ENCODE measurements at places on chromosomes 3 and 15.

DNA sequence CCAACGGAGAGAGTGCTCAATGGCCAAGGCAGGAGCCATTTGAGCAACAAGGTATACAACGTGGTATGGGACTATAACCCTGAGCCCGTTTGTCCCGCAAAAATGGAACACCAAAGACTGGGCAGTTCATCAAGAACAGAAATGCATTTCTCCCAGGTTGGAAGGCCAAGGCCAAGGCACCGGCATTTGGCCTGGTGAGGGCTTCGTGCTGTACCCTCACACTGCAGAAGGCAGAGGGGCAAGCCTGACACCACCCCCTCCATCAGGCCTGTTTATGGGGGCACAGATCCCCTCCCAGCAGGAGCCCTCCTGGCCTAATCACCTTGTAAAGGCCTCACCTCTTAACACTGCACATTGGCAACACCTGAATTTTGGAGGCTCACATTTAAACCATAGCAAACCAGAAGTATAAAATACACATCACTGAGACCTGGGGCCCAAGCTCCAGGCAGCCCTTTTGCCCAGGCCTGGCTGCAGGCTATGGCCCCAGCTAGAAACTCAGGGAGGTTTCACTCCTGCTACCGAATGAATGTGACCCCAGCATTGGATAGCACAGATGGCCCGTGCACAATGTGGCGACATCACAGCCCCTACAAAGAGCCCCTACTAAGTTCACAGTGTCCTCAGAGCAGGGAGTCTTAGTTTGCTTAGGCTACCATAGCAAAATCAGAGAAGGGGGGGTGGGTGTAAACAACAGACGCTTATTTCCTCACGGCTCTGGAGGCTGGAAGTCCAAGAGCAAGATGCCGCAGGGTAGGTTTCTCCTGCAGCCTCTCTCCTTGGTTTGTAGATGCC lies 47.1 kb downstream of the KLF15 start:
- DNase-seq = no peak

GRCh38 chr3:147404800-147405230 lies 1.5 kb downstream of the ZIC4 start:
- peak; percentile 54 for DNase-seq

DNA sequence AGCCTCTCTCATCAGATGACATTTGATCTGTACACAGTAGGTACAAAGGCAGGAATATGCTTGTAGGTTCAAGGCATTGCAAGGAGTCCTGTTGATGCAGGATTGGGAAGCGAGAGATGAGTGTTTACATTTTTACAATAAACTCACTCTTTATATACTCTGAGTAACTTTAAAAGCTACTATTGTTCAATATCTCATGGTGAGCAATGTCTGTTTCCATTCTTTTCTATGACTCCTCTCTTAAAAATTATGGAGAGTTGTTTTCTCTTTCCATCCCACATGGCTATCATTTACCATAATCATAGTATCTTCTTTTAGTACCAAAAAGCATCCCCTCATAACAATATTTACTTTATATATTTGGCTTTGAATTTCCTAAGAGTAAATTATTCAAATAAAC lies 314.0 kb upstream of the CDIN1 start:
- no peak for DNase-seq

GRCh38 chr3:15528854-15529537 lies 7.5 kb upstream of the COLQ start:
- DNase-seq = no peak

DNA sequence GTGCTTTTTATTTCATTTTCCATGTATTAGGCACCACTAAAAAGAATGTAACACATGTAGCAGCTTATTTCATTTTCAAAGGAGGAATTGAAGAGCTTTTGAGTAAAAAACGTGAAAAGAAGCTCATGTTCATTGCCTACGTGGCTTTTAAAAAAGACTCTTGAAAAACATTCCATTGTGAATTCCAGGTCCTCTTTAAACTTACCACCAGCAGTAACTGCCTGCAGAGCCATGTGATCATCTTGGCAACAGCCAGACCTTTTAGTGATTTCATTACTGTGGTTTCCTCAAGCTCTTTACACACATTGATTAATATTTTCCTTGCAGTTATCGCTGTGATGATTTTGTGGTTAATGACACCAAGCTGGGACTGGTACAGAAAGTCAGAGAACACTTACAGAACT lies 43.8 kb upstream of the FBXL22 start:
- DNase-seq = no peak

- peak; percentile 23 for DNase-seq
Measured at GRCh38 chr3:194298331-194299227, 52.5 kb downstream of the CPN2 start.

DNA sequence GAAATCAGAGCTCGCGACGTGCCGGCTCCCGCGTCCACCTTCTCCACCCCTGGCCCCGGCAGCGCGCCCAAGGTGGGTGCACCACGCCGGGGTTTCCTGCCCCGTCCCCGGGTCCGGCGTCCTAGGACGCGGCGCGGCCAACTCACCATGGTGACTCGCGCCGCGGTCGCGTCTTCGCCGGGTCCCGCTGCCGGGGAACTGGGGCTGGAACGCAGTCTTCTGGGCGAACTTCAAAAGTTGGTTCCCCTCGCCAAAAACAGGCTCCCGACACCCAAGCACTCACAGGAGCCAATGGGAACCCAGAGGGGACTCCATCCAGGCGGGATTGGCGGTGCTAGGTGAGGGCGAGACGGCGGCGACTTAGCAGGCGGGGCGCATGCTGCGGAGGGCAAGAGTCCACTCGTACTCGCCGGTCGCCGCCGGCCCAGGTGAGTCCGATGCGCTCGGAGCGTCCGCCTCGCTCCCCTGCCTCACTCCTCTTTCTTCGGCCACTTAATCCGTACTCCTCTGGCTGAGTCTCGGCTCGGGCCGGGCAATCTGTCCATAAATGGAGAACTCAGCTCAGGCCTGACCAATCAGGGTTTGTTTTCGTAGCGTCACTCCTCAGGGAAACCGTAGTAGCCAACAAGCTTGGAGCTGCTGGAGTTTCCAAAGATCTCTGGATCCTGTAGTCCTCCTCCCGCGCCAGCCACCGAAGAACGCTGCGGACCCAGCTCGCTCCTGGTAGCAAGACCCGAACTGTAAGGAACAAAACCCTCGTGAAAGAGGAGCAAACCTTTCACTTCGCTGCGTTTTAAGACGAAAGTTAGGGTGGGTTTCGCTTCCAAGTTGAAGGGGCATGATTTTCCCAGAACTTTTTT lies at the start of gene MYO1E:
MYO1E (minus strand) TSS at position 520 of the 860 bp plus-strand sequence; CDS start at position 149, 371 bp downstream.
- DNase-seq = peak; percentile 94

DNA sequence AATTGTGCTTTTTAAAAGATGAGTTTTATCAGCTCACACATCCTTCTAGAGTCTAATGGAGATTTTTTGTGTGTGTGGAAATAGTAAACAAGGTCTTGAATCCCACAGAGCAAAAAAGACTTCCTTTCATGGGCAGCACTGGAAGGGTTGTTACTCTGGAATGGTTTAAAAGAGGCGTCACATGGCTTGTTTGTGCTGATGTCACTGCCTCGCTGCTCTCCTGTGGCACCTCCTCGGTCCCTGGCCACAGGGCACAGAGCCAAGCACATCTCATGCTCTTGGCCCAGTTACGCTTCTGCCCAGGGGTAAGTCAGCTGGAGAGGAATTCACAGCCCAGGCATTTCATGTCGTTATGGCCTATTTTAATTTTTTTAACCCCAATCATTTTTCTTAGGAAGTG lies 53.2 kb downstream of the PGPEP1L start:
- DNase-seq = no peak

GRCh38 chr3:15460891-15461531 lies 33.6 kb downstream of the EAF1 start:
- no peak for DNase-seq

DNA sequence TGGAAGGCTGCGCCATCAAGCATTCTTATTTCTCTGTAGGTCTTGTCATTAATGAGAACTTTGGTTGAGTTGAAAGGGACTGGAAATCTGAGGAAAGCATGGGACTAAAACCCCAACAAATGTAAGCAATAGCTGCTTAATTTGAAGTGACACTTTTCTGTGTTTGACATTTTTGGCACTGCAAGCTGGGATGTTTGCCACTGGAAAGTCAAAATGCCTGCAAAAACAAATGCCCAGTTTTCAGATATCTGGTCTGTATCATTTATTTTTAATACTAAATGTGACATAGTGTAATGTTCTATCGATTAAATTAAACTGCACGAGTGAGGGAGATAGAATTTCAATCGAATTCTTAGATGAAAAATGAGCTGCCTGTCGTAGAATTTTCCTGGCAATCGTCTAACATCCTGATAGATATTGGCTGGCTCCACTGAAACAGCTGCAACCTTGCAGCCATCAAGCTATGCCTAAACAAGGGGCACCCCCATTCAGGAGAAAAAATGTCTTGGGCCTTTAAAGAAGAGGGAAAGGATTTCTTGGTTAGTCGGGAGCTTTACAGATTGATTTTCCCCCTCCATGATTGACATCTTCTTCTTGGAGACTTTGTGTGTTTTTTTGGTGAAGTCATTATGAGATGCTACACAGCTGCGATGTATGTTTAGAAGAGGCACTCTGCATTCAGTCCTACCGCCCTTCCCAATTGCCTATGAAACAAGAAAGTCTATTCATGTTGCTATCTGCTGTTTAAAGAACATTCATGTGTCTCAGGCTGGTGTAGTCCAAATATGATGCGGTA lies 316.7 kb upstream of the TBL1XR1 start:
- DNase-seq = no peak

DNA sequence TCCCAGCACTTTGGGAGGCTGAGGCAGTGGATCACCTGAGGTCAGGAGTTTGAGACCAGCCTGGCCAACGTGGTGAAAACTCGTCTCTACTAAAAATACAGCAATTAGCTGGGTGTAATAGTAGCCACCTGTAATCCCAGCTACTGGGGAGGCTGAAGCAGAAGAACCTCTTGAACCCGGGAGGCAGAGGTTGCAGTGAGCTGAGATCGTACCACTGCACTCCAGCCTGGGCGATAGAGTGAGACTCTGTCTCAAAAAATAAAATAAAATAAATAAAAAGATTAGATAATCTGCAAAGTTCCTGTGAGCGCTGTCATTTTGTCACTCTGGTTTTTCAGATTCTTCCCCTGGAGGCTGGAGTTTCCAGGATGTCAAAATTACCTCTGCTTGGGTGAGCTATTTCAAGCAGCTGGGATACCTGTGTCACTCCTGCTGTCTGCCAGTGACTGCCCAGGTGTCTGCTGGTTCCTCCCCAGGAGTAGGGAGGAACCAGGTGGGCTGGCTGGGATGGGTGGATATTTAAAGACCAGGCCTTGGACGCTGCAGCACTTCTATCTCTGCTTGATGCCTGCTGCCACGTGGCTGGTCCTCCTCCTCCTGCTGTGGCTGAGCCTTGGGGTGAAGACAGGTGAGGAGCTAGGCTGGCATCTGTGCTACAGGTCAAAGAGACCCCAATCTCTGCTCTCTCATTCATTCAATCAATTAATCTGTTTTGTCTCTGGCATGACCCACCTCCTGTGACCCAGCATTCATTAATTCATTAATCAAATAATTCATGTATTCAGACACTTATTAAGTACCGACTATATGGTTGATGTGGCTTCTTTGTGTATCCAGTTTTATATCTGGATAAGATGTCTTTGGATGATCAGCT lies 19.5 kb upstream of the MUC20 start:
- DNase-seq = no peak

DNA sequence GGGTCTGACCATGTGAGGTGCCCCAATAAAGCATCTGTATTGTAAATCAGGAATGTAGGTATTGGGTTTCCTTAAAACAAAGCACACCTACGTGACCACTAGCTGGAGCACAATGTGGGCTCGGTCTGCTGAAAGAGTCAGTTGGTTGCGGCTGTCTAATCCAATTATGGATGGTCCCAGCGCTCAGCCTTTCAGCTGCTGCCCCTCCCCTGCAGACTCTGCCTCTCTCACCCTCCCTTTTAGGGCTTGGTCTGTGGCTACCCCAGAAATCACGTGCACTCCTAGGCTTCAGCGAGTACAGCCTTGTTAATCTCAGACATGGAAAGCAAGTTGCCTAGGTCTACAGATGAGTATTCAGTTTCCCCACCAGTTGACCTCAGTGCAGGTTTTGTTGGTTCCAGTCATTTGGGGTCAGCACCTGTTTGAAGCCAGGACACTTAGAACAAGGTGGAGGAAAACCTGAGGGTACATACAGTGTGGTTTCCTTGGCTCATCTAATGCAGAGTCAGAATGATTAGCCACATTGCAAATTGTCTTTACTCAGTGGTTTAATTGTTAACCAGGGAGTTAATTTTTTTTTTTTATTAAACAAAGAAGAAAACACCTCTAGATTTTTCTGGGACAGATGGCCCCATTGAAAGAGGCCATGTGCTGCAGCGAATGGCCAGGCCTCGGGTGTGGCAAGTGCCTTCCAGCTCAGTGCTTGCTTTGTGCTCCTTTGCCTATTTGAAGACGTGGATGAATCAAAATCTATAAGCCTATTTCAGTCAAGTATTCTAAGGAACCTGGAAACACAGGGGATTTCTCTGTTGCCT lies 137.7 kb downstream of the IGF1R start:
- DNase-seq = peak; percentile 89

DNA sequence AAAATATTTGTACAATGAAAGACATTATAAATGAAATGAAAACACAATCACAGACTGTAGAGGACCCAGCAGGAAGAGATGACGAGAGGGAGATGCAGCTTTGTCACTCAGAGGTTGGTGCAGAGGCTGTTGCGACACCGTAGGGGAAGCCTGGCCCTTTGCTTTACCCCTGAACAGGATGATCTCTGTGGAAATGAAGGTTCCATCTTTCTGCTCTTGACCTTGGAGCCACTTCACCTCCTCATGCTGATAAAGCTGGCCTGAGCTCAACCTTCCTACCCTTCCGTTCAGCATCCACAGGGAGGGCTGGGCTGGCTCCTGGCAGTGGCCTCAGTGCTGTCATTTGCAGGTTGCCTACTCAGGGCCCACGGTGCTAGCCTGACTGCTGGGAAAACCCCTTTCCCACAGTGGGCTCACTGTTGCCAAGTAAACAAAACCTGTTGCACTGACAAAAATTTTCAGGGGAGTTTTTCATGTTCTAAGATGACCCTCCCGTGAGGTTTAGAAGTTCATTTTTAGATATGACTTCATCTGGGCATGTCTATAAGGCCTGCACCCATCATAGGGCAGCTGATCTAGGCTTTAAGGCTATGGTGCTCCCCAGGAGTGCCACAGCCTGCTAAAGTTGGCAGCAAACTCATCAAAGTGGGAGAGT lies 3.0 kb upstream of the CD80 start:
- no peak for DNase-seq

DNA sequence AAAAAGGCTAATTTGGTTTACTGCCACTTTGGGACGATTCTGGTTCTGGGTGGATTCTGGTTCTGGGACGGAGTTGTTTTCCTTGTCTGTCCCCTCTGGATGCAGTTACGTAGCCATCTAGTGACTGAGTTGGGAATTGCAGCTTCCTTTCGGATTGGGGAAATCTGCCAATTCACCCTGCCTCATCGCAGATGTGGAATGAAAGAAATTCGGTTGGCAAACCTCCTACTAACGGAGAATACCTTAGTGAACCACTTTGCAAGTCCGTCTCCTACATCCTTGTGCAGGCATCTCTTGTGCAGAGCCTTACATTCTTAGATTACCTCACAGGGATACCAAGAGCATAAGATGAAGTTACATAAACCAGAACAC lies 31.5 kb upstream of the AP4E1 start:
- peak; percentile 85 for DNase-seq

DNA sequence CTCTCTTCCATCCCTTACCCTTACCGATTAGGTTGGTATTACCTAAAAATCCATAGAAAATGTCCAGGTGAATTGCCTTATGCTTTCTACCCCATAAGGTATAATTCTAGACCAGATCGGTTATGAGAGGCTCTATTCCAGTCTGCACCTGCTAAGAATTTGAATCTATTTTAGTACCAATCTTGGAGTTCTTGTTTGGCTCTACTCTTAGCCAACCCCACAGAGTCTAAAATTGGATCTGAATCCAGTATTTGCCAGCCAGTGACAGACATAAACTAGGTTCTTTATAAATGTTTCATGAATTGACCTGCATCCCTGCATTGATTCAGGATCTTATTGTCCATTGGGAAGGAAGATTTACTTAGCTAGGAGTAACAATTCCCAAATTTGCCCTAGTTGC lies 6.5 kb downstream of the KLHL24 start:
- DNase-seq = no peak
